ENCODE measurements at places on chromosomes 4 and X.

DNA sequence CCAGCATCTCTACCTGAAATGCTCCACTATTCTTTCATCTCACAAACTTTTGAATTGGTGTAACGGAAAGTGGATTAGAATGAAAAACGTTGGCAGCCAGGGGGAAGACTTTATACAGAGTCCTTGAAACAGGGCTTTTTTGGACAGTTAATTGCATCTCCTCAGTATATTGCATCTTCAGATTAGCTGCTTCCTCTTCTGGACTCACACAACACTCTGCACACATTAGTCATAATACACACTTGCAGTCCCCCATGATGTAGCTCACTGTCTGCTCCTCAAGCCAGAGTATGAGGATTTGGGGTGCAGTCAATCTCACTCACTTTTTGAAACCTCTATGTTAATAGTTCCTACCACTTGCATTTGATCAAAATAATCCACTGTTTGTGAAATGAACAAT, 101.0 kb downstream of the ADGRA3 start:
- no peak for DNase-seq

DNA sequence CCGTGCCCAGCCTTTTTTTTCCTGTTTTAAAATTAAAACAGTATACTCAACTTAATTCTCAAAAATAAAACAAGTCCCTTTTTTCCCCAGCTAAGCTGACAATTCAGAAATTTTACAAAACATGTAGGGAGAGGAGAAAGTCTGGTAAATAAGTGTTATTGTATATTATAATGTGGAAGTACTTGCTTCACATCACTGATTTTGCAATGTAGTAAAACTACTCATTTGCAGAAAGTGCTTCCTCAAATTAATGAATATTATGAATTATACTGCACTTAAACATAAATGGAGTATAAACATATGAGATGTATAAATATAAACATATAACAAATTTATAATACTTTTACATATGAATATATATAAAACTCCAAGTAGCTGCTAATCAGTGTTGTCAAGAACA, 11.6 kb upstream of the H2AZ1 start:
- no peak for DNase-seq

GRCh38 chr4:184039963-184040383, 134.9 kb downstream of the STOX2 start:
- DNase-seq, result no peak

GRCh38 chr4:82758701-82759685, 39.6 kb downstream of the SCD5 start:
- DNase-seq, result no peak

DNA sequence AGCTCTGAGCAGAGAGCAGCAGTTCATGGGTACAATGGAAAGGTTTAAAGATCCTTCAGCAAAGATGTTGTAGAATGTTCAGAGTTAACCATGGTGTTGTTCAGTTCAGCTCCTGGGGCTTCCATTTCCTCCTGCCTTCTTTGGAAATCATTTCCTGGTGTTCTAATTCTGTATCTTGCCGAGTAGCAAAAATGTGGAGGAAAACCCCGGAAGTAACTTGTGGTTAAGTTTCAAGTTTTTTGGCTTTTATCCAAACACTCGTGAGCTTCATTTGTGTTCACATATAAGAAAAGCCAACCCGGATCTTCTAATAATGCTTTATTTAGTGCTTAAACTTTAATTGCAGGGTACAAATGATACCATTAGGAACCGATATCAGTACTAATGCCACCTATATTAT, 33.6 kb upstream of the ARX start:
- no peak for DNase-seq

Data from NCI-H748 treated with DMSO at 0.1 percent for 48 hours (cell line).